ENCODE measurements at places on chromosomes 4 and X.
A peak's percentile ranks its signal among the peaks of the same experiment; 100 is the strongest.

DNA sequence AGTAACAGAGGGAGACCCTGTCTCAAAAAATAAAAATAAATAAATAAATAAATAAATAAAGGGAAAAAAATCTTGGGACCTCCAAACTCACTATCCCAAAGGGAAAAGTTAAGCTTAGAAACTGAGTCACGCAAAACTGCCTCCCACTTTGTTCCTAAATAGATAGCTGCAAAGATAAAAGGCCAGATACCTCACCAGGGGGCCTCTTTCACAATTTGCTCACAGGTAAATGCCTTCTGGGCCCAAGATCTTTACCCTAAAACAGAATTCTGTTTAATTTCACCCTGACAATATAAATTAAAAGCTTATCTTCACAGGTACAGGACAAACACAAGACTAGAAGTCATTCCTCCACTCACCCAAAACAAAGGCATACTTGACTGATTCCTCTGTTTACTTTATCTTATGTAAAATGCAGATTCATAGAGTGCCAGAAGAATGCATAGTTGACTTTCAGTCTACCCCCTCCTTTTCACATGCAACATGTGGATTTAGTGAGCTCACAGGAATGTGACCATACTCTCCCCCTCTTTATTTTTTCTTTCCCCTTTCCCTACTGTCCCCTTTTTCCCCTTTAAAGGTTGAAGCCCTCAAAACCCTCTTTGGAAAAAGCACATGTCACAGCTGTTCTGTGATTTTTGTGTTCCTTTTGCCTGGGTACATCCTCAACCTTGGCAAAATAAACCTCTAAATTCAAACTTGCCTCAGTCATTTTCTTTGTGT lies 23.4 kb downstream of the ELF2 start:
- peak; percentile 7 for DNase-seq

- DNase-seq, result no peak
These were observed 24.0 kb downstream of the GALNT7 start for GRCh38 chr4:173192375-173193162.

DNA sequence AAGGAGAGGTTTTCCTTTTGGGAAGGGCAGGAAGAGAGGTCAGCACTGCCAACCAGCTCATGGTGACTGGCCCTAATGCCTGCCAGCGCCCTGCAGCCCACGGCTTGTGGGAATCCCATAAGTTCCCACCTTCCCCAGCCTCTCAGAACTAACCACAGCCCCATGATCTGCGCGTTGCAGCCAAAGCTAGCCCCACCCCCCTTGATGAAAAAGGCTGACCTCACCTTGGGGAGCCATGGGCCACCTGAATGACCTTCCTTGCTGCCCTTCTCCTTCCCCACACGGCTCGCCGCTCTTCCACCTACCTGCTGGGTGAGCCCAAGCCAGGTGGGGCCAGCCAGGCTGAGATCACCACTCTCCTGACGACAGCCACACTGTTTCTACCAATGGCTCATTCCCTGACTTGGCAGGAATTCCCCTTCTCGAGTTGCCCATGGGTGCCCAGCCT lies 3.9 kb upstream of the ELF4 start:
- DNase-seq, result no peak

DNA sequence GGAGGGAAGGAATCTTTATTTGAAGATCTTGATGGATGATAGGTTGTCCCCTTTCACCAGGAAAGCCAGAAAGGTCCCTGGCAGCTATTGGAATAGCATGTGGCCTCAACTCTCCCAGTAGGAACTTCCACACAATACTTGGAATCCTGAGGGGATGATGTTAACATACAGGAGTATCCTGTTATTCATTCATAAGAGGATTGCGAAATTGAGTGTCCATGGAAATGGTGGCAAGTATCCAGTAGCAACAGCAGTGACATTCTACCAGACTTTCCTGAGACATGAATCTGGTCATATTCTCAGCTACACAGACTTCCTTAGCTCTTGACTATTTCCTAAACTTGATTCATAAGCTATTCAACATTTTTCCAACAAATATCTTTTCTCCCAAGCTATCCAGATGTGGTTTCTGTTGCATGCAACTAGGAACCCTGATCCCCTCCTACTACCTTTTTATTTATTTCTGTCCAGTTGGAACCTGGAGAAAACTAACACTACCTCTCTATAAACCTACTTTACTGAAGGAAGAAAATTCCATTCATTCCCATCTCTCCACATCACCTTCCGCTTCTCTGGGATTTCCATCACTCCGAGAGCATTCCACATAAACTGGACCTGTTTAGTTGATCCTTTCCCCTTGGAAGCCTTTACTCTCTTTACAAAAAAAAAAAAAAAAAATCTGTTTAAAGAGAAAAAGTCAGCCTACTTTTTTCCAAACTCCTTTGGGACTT lies 101.8 kb downstream of the ANXA5 start:
- DNase-seq, result peak; percentile 49

DNA sequence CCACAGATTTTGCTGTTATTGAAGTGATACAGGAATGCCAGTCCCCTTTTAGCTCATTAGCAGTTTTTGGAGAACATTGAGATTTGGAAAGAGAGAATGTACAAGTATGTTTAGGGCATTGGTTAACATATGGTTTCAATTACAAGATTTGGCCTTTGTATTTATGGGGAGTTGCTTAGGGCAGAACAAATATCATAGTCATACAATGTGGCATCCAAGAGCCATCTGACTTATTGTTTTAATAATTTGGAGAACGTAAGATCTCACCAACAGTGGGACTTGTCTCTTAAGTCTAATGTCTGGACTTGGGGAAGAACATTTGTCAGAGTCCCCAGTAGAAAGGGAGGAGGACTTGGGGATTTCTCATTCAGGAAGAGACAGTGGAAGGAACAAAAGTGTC lies 166.1 kb downstream of the STK32B start:
- no peak for DNase-seq

DNA sequence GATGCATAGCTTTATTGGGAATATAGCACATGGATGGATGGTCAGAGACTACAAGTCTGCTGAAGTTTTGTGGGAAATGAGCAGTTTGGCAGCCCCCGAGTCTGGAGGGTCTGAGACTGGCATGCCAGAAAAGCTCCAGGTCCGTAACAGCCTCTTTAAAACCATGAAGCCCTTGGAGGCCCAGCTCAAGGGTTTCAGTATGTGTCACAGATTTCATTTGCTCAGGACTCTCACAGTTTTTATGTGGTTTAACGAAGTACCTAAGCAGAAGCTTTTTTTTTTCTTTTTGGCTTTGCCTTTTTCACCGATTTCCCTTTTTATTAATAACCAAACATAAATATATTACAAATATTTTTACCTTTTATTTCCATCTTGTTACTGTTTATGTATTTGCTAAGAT lies 30.6 kb upstream of the TMEM184C start:
- DNase-seq, result no peak

All from fibroblast of villous mesenchyme (primary cell).